ENCODE measurements at places on chromosomes 16 and 17.

DNA sequence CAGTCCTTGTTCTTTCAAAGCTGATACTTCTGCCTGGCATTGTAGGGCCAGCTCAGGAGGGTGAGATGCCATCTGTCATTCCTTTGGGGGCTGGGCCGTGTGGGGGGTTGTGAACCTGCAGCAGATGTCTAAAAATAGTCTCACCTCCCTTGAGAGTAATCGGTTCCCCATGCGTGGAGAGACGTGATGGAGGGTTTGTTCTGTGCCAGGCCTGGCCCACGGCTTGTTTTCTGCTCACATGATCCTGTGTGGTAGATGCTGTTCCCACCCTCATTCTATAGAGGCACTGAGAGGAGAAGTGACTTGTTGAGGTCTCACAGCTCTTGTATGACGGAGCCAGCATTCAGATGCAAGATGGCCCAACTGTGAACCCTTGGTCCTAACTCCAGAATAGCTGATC, 4.6 kb downstream of the IRF8 start:
- DNase-seq = no peak

DNA sequence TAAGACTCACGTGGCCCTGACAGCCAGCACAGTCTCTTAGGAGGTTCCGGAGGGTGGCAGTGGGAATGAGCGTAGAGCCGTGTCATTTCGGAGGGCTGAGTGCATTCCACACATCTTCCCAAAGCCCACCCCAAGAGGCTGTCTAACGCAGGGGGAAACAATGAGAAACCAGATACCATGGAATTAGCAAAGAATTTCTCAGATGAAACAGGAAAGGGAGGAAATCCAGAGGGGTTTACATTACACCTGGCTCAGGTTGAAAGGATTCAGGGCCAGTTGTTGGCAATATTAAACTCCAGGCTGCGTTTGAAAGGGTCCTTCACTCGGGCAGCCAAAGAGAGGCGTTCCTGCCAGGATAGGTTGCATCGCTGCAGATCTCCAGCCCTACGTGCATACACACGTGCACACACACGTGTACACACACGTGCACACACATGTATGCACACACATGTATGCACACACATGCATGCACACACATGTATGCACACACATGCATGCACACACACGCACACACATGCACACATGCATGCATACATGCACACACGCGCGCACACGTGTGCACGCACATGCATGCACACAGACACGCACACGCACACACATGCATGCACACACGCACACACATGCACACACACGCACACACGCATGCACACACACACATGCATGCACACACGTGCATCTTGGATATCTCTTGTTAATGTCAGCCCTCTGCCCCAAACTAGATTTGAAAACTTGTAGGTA, 12.2 kb downstream of the CBX4 start:
- no peak for DNase-seq

DNA sequence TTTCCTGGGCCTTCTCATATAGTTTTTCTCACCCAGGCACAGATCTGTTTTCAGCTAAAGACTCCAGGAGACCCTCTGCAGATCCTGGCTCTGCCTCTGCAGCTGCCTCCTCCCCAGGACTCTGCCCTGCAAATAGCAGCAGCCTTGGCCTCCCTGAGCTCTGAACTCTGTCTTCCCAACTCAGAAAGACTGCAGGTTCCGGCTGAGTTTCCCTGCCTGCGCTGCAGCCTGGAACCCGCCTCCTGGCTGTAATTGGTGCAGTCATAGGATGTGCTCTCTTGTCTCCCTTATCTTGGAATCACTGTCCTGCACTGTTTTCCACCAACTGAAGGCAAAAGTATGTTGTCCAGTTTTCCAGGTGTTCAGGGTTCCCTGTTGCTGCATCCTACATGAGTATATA, 14.3 kb upstream of the DNASE1 start:
- DNase-seq = no peak

GRCh38 chr17:50213026-50214022, 11.9 kb upstream of the COL1A1 start:
- no peak for DNase-seq

DNA sequence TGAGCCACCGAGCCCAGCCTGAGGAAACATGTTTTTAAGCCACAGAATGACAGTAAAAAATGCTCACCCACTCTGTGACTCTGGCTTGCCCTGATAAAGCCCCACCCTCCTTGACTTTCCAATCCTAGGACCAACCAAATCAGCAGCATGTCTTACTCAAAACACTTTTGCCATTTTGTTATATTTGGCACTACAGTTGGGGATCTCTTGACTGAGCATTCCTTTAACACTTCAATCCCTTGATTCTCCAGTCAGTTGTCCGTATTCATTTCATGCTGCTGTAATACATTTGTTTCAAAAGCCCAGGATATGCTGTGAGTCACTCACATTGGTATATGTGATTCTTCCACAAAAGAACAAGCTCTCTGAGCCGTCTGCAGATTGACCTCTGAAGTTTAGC, 8.2 kb downstream of the MYH3 start:
- DNase-seq = no peak
